ENCODE measurements at places on chromosomes 5 and 9. TPM values are rescaled to one million over a fixed set of nuclear protein-coding genes. Genes with fewer than 3 reads are reported as not detected.
A peak's percentile ranks its signal among the peaks of the same experiment; 100 is the strongest.

GRCh38 chr9:89677702-89678395, 73.0 kb downstream of the GADD45G start:
- DNase-seq: no peak

DNA sequence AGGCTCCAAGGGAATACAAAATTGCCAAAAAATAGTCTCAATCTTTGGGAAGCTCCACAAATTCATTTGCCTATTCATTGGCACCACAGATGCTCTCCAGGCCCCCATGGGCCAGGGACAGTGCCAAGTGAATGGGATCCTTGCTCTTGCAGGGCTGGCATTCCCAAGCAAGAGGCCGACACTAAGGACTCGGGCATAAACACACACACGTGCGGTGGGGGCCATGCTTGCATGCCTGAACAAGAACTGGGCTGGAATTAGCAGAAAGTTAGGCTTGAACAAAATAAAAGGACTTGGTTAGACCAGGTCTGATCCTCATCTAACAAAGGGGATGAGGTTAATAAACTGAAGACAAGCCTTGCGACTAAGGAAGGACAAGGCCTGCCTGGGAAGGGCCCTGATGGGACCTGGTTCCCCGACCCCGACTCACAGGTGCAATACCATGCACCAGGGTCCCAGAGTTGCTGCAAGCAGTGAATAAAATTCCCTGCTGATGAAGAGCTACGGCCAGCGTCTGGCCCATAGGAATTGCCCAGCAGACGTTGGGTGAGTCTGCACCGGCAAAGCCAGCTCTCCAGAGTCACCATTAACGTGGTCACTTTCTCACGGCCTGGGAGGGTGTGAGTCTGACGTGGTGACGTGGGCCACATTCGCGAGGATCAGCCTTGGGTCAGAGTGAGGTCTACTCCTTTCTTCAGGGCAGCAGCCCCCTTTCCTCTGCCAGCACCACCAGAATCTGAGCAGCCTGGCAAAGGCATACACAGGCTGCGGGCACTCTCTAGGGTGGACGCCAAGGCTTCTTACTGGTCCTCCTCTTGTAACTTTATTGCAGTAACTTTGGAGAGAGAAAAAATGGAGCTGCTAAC, 77.4 kb upstream of the FCN1 start:
- DNase-seq: no peak

DNA sequence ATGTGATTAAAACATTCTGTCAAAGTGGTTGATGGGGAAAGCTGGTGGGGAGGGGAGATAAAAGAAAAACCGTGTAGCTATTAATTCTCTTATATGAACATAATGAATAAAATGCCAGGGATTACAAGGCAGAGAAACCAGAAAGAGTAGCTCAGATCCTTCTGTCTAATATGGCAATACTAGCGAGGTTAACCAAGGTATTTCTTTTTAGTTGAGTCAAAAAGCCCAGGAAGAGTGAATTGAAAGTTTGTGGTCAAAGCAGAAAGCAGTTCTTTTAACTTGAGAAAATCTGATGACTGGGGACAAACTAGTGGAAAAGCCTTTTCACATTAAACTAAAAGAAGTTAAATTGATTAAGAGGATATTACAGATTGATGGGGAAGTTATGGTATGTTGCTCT, 76.0 kb downstream of the ERBIN start:
- DNase-seq: no peak

GRCh38 chr5:61919920-61920319, 386.1 kb upstream of the KIF2A start:
- peak; percentile 89 for DNase-seq

DNA sequence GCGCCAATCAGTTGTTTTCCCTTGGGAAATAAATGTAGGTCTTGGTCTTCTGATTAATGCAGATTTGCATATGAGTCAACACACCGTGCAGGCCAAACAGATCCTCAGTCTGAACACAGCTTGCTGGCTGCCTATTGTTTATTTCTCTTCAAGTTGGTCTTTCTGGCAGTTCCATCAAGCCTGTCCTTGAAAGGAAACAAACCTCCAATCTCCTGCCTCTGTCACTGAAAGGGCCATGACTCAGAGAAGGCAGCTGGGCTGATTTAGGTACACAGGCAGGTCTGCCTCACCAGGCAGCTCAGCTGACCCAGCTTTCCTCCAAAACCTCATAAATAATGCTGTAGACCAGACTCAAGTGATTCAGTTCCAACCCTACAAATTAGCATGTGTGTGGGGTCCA, 175.9 kb downstream of the MAN2A1 start:
- peak; percentile 89 for DNase-seq

- no peak for DNase-seq
Measured at GRCh38 chr9:6702707-6703106, 55.1 kb upstream of the KDM4C start.

DNA sequence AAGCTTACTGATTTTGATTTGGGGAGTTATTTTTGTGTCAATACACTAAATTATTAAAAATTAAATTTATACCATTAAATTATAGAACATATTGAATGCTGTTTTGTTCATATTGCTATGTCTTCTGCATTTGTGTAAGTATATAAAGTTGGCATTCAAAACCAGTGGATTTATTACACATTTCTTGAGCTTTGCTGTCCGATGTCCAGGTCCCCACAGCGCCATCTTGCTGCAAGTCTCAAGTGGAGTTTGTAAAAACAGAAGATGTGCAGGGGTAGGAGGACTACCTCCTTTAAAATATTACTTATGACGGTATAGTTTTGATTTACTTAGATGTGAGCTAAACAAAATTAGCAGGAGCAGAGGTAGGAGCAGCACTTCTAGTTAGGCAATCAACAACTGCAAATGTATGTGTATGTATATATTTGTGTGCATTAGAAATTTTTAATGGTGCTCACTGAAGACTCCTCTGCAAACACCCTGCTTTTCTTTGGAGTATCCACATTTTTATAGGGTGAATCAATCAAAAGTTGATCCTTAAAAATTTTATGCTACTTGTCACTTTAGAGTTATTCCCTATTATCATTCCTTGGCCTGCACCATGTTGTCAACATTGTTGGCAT, 37.4 kb downstream of the CPEB4 start:
- DNase-seq: no peak

DNA sequence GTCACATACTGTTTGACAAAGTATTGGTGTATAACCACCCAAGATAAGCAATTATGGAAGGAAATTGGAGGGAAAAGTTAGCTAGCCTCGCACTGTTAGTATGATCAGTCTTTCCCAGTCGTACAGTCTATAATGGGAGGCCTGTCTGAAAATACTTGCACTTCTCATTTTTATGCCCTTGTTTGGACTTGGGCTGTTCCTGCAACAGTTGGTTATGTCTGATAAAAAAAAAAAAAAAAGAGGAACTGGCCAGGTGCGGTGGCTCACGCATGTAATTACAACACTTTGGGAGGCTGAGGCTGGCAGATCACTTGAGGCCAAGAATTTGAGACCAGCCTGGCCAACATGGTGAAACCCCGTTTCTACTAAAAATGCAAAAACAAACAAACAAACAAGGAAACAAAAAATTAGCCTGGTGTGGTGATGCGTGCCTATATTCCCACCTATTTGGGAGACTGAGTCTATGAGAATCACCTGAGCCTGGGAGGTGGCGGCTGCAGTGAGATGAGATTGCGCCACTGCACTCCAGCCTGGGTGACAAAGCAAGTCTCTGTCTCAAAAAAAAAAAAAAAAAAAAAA, 58.3 kb upstream of the ANKRD33B start:
- DNase-seq: no peak

GRCh38 chr9:20940447-20941173, 90.8 kb downstream of the HACD4 start:
- peak; percentile 4 for DNase-seq

GRCh38 chr5:73672132-73672531, 46.1 kb downstream of the ARHGEF28 start:
- no peak for DNase-seq

IL4 gene
- total RNA-seq: not detected

GABRA1 gene
- total RNA-seq: not detected

RPS14 gene
- total RNA-seq: 2,193 TPM

CCNO gene
- total RNA-seq: 1.9 TPM

MLANA gene
- not detected for total RNA-seq

Data from foreskin keratinocyte (primary cell).